ENCODE measurements at places on chromosomes 5 and 9.

DNA sequence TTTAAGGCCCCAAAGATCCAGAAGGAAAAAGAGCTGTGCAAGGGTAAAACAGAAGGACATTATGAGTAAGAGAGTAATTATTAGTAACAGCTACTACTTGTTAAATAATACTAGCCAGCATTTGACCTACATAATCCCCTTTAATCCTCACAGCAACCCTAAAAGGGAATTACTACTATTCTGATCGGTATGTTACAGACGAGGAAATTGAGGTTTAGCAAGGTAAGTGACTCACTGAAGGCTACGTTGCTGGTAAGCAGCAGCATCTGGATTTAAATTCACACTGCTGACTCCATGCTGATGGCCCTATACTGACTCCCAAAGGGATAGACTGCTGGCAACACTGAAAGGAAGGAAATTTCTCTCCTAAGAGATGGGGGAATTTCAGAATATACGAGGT is 3.7 kb upstream of the FSD1L start:
- no peak for DNase-seq

- DNase-seq: no peak
Measured at GRCh38 chr9:12697719-12698118, 4.5 kb downstream of the TYRP1 start.

- no peak for DNase-seq
Measured at GRCh38 chr5:5480481-5481111, 58.1 kb downstream of the ICE1 start.

DNA sequence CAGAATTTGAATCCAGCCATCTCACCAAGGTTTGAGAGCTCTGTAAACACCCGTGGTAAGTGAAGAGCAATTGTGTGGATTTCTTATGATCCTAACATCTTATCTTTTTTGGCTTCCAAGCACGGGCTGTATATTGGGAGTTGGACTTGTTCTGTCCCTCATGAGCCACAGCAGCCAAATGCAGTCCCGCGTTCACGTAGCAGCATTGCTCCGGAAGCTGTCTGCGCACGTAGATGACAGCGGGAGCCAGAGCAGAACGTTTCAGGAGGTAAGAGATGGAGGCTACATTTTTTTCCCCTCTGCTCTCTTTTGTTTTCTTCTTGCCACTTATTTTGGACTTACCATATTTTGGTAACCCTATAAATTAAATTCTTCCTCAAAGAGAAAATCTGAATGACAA is 86.9 kb downstream of the HACD4 start:
- DNase-seq: no peak

All from activated effector memory CD4-positive, alpha-beta T cell treated with anti-CD3 and anti-CD28 coated beads, Interleukin-2, amount 50 U/mL, for 16 hours (primary cell).